ENCODE measurements at places on chromosomes 1 and 21.

- DNase-seq: no peak
Measured at GRCh38 chr1:169670836-169671235, 40.6 kb downstream of the SELL start.

GRCh38 chr1:230570724-230571360, 71.4 kb upstream of the COG2 start:
- DNase-seq: no peak

GRCh38 chr1:224710196-224710595, 94.1 kb downstream of the CNIH3 start:
- DNase-seq: no peak

DNA sequence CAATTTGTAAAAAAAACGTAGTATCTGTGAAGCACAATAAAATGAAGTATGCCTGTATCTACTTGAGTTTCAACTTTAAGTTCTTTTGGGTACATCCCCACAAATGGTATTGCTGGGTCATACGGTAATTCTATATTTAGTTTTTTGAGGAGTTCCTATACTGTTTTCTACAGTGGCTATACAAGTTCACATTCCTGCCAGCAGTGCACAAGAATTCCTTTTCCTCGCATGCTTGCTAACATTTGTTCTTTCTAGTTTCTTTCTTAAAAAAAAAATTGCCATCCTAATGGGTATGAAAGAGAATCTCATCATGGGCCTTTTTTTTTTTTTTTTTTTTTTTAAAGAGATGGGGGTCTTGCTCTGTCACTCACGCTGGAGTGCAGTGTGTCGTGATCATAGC, 41.9 kb downstream of the UCK2 start:
- no peak for DNase-seq

GRCh38 chr1:168097921-168098528, 38.7 kb downstream of the GPR161 start:
- DNase-seq: no peak

DNA sequence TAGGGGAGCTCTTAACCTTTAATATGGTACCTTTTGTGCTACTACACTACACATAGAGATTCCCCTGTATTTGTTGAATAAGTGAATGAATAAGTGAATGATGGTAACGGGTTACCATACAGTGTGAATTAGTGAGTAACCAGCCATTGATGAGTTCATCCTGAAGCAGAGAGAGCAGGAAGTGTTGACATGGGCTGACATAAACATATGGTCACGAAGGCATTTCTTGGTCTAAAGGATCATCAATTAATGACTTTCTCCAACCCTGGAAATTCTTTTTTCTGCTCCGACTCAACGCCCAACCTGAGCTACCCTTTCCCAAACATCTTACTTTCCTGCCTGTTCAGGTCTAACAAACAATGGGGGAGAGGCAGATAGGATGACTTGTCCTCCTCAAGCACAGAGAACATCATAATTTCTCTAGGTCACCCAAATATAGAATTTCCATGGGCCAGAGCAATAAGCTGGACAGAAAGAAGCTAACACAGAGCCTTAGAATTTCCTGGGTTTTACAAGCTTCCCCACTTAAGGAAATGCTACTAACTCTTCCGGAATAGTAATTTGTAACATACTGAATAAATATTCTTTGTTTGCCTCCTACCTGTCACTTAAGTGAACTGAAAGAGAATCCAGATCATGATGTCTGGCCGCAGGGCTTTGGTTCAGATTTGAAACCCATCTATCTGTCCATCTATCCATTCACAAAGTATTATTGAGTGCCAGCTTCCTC, 114.7 kb upstream of the NGF start:
- DNase-seq: no peak

GRCh38 chr1:4755864-4756504, 101.6 kb downstream of the AJAP1 start:
- DNase-seq: no peak

GRCh38 chr1:55010887-55011217, 12.1 kb downstream of the BSND start:
- no peak for DNase-seq

DNA sequence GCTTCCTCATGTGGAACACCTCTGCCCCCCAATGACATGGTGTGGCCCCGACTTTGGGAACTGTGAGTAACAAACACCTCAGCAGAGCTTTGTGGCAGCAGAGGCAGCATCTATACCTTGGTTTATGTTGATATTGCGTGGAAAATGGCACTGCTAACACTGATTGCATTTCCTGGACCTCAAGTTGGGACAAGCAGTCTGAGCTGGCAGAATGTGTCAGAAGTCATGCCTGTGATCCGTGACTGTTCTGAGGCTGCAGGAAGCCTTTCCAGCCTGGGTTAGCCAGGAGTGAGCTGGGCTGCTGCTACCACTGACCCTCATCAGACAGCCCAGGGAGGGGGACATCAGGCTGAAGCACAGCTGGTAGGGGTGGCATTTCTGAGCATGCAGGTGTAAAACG, 268.5 kb downstream of the KCNJ6 start:
- no peak for DNase-seq

DNA sequence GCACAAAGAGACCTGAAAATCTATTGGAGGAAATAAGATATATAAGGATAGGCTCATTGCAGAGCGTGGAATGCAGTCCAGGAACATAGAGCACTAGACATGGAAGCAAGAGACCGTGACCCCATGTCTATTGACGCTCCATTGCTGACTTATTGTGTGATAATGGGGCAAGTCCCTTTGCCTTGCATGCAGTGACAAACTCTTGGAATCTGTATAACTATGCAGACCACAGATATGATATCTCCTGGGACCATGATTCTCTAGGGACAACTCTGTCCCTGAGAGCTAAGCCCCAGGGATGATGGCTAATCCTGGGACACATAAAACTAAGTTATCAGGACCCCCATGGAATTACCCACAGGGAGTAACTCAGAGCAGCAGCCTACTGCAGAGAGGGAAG, 73.1 kb upstream of the PRDX6 start:
- no peak for DNase-seq

DNA sequence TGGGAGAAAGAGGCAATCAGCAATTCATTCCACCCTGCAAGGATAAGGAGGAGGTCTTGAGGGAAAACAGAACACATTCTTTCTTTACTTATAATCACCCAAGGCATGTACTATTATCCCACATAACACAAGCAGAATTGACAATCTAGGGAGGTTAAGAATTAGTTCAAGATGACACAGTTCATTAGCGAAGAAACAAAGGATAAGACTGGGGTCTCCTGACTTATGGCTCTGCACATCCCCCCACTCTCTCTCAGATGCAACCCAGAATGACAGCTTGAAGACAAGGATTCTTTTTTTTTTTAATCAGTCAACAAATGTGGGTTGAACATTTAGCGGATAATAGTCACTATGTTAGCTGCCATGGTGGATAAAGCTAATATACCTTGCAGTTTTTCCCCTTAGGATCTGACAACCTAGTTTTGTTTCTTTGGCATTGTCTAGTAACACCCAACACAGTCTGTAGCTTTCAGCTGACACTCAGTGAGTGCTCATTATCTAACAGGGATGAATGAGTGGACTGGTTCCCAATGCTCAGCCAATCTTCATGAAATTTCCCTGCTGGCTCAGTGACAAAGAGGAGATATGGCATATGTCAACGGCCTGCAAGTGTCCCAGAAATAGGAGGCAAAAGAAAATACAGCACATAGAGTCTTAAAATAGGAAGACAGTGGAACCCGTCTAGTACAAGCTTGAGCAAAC, 35.1 kb downstream of the RXRG start:
- DNase-seq: no peak

DNA sequence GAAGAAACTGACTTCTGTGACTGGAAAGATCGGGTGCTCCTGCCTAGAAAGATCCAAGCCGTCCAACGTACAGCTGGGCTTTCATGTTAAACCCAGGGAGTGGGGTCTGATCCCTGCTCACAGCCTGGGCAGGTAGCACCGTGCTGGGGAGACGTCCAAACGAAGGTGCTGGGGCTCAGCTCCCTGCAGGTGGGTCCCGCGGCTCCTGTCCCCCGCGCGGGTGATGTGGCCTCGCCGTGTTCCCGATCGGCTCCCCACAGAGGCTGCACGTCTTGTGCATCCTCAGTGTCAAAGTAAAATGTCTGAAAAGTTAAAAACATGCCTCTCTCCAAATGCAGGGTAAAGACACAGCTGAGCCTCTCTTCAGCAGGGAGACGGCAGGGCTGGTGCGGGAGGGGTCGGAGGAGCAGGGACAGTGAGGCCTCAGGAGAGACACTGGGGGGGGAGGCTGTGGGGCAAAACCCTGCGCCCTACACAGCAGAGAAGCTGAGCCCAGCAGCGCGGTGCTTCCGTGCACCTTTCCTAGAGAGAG, 40.1 kb upstream of the COL6A2 start:
- DNase-seq: no peak

DNA sequence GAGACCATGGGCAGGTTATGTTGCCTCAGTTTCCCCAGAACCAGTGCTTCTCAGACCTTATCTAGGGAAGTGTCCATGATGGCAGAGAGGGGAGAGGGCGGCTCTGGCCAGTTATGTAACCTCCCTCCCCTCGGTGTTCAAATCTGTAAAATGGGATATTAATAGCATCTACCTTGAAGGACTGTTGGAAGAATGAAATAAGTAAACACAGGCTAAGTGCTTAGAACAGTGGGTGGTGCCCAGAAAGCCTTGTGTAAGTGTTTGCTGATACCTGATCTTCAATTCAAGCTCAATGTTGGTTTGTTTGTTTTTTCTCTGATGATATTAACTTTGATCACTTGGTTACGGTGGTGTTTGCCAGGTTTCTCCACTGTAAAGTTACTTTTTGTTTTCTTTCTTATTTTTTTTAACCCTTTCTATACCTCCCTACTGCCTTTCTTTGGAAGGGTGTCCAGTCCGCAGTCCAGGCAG, 34.9 kb downstream of the EPHA2 start:
- DNase-seq: no peak

- no peak for DNase-seq
Measured at GRCh38 chr1:32390904-32391870, 3.1 kb downstream of the BSDC1 start.

DNA sequence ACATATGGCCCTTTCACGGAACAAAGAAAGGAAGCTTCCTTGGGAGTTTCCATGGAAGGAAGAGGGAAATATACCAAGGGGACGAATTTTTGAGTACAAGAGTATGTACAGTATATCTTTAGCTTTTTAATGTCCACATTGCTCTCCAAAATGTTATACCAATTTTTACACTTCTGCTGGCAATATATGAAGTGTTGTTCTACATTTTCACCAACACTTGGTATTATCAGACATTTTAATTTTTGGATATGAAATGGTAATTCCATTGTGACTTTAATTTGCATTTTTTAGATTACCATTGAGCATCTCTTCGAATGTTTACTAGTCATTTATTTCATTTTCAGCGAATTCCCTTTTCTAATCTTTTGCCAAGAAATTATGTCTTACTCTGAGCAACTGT, 5.5 kb upstream of the VPS45 start:
- DNase-seq: no peak

- DNase-seq: no peak
Measured at GRCh38 chr21:42878678-42878992, 704 bp downstream of the WDR4 start.

- DNase-seq: no peak
Measured at GRCh38 chr1:39255222-39255621, 50.7 kb downstream of the MACF1 start.

DNA sequence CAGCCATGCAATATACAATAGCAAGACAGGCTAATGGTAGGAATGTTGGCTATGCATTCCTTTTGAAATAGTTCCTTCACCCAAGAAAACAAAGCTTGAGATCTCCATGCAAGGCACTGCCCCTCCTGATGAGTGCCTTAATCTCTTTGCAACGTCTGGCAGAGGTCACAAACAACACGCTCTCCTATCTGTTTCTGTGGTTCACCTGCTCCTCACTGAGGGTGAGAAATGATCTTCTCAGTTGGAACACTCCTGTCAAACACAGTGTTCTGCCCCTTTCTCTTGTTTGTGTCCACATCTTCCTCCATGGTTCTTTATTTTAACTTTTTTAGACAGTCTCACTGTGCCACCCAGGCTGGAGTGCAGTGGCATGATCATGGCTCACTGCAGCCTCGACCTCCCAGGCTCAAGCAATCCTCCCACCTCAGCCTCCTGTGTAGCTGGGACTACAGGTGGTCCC, 21.2 kb upstream of the XPR1 start:
- no peak for DNase-seq

GRCh38 chr21:21039624-21040170, 41.5 kb downstream of the NCAM2 start:
- no peak for DNase-seq

- no peak for DNase-seq
Measured at GRCh38 chr1:41390573-41390972, 29.3 kb downstream of the FOXO6 start.

GRCh38 chr1:239387304-239388158, 1.2 kb downstream of the CHRM3 start:
- DNase-seq: no peak

- DNase-seq: no peak
Measured at GRCh38 chr1:175576865-175577264, 166.5 kb downstream of the TNR start.

- no peak for DNase-seq
Measured at GRCh38 chr1:151976858-151977257, 16.8 kb downstream of the S100A10 start.

DNA sequence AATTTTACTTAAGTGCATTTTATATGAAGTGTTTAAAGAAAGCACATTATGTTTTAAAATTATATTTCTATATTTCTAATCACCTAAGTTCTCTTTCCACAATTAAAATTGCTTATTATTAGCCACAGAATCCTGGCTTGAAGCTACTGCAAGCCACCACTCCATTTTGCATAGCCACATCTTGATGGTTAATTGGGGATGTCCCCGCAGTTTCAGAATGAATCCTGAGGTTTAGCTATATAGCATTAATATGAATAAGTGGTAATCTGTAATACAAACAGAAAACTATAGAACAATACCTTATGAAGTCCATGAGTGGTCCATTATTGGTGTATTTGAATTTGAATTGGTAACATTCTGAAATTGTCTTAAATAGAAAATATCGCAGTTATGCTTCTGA, 11.6 kb upstream of the GOLPH3L start:
- DNase-seq: no peak

GRCh38 chr1:110462964-110463363, 12.0 kb downstream of the PROK1 start:
- no peak for DNase-seq

- no peak for DNase-seq
Measured at GRCh38 chr1:183841550-183841949, 36.6 kb downstream of the RGL1 start.

- no peak for DNase-seq
Measured at GRCh38 chr1:89987159-89987819, 7.6 kb upstream of the ZNF326 start.
